Activated CD4-positive, alpha-beta T cell treated with anti-CD3 and anti-CD28 coated beads, Interleukin-10, Interleukin-2, amounts not matched to agents 100 ng/mL and 50 ng/mL, durations not matched to agents 16 hours and 8 hours (primary cell): ENCODE measurements at places on chromosomes 2 and 18.

GRCh38 chr2:2808551-2809058 is 477.5 kb upstream of the MYT1L start:
- no peak for DNase-seq

GRCh38 chr2:40036241-40036640 is 257.2 kb upstream of the THUMPD2 start:
- no peak for DNase-seq

DNA sequence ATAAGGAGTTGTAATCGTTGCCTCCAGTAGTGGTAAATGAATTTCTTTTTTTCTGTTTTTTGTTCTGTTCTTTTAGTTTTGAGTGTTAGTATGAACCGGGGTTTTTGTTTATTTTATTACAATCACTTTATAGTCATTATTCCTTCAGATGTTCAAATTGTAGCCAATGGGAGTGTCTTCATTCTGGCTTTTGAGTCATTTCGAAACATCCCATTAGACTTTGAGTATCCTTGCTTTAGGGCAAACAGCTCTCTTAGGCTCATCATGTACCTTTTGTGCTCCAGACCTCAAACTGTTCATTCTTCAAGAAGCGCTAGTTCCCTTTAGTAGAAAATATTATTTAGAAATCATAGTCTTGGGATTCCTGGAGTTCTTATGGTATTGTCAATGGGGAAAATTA is 54.2 kb upstream of the PAX3 start:
- DNase-seq = no peak

DNA sequence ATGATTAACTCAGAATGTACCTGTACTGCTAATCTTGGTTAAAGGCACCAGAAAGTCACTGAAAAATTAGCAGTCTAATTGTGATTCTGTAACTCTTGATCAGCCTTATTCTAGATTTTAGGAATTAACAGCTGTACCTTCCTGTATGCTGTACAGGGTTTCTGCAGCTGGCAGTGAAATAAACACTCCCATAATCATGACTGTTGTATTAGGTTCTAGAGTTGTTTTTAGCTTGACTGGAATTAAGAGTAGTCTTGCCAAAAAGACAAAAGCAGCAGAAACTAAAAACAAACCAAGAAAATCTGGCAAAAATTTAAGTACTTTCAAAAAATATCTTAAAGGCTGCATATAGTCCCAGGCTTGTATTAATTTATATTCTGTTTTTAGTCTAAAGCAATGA is 103.5 kb downstream of the SOS1 start:
- no peak for DNase-seq

DNA sequence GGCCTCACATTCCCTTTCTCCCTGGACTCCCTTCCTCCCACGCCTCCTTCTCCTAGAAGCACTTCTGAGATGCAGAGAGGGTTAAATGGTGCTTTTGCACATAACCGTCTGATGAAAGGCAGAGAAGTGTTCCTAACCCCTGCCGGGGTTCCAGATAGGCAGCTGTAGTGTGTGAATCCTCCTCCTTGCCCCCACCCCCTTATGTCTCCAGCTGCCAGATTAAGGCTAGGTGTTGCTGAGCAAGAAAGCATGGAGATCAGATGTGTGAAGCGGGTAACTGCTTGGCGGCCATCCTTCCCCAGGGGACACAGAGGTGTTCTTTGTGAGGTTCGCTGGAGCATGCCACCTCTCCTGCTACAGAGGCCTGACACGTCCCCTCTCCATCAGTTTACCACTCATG is 88.3 kb downstream of the NRP2 start:
- no peak for DNase-seq

DNA sequence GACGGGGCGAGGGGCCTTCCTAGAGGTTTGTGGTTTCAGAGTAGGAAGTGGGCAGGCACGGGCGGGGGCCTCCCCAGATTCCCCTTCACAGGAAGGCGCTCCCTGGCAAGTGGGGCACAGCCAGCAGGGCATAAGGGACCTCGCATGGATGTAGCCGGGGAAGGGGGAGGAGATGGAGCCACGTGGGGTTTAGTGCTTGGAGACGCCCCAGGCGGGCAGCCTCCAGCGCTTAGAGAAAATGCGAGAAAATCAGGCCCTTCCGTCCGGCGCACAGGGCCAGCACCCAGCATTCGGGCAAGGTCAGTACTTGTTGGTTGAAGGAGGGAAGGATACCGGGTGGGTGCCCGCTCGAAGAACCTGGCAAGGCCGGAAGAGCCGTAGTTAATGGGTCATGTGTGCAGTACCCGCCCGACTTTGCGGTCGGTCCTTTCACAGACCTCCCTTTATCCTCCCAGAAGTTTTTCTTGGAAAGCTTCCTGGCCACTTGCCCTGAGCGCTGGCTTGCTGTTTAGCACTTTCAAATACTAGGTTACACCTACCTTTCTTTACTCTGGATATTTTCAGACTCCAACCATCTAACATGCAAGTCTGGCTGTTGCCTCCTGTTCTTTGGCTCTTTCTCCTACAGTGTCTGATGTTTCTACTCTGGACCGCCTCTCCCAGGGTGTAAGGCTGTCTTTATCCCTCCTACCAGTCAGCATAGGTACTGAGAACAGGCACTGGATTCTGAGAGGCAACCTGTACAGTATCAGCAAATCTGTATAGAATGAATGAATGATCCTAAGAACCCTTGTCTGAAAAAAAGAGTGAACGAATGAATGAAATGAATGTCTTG is 78.1 kb downstream of the CIB4 start:
- no peak for DNase-seq

GRCh38 chr2:128801576-128801975 is 482.9 kb upstream of the HS6ST1 start:
- DNase-seq = no peak

- no peak for DNase-seq
Observed at GRCh38 chr18:12883372-12883683, 709 bp downstream of the PTPN2 start.

DNA sequence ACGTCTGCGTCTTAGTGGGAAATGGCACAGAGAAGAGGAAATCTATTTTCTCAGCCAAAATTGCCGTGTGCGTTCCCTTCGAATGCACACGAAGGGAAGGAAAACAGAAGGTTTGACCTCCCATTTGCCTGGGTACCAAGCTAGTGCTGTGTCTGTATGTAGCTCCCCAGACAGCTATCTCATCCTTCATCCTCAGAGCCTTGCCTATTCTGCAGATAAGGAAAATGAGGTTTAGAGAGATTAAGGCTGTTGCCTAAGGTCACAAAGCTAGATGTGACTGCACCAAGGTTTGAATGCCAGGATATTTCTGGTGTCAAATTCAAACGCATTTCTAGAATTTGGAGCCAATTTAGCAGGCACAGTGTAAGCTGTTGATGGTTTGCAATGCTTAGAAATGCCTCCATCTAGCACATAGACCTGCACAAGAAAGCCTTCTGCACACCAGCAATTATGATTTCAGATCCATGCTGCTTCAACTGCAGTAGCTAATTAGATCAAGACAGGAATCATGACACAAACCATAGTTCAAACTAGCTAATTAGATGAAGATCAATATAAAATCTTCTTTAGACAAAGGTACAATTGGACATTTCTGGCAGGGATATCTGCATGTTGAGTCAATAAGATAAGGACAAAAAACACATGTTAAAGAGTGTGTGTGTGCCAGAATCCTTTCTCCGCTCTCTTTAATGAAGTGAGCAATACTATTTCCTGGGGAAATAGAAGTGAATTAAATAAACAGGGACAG is 115.1 kb downstream of the CMPK2 start:
- DNase-seq = no peak

DNA sequence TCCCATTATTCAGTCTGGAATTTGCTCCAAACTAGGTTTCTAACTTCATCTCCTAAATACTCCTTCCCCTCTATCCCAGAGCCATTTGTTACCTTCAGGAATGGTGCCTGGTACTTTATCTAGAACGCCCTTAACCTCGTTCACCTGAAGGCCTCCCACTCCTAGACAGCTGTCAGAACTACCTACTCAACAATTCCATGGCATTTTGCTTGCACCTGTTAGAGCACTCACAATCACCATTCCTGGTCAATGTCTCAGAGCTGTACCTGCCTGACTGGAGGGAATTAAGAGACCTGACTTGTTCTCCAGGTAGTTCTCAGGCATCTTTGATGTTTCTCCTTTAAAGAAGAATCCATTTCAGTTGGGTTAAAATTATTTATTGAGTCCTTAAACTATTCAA is 88.9 kb downstream of the GAREM1 start:
- DNase-seq = no peak

DNA sequence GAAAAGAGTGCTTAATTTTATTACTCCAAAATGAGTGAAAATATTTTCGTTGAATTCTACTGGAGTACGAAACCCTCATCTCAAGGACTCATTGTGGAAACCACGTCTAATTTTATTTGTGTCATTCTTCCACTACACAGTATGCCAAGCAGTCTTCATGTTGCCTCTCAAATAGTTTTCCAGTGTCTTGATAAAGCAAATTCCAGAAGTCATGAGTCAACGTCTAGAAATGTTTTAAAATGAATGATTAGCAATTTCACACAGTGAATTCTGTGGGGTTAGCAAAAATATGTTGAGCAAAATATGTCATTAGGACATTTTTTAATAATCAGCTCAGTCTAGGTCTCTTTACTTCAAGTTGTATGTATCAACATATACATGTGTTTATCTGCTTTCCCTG is 865.5 kb downstream of the DSC3 start:
- DNase-seq = no peak

GRCh38 chr2:118061135-118061955 is 26.9 kb upstream of the INSIG2 start:
- peak; percentile 44 for DNase-seq

GRCh38 chr2:227163485-227163997 is 464 bp downstream of the COL4A4 start:
- no peak for DNase-seq

- DNase-seq = no peak
Observed at GRCh38 chr2:223635080-223635479, 32.9 kb upstream of the SCG2 start.

GRCh38 chr18:78724214-78724914 is 255.3 kb upstream of the SALL3 start:
- no peak for DNase-seq

GRCh38 chr2:72278046-72278445 is 130.4 kb upstream of the CYP26B1 start:
- DNase-seq = no peak

DNA sequence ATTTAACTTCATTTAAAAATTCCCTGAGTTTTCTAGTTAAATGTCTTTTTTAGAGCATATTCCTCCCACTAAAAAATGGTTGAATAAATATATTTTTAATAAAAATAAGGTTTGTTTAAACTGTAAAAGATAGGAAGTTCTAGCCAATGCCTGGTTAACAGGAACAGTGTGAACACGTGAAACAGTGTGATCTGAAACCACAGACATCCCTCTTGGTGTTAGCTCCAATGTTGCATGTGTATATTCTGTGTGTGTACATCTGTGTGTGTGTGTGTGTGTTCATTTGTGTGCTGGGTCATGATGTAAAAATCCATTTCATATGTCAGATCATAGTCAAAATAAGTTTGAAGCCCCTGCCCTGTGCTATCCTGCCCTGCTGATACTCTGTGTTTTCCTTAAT is 6.1 kb upstream of the SOX11 start:
- no peak for DNase-seq

DNA sequence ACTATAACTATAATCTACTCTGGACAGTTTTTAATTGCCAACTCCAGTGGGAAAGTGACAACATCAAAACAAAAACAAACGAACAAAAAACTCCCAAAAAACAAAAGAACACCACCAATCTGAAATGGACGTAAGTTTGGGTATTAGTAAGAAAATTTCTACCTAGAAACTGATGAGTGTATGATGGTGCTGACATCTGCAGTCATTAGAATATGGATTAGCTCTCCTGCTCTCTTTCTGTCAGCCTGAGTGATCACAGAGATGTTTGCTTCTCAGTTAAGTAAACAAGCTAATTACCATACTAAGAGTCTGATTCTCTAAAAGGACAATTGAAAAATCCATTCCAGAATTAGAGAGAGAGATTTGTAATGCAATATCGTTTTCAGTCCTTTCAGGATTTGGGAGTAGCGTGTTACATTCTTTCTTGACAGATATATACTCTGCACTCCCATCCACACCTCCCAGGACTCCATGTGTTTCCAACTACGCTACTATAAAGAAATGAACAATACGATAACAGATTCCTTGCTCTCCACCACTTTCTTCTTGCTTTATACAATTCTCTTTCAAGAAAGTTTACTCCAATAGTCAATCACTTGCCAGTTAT is 1347.4 kb upstream of the PIK3C3 start:
- DNase-seq = no peak
